ENCODE measurements at places on chromosomes 13 and 19.
A peak's percentile ranks its signal among the peaks of the same experiment; 100 is the strongest.

GRCh38 chr13:40394304-40394985 is 272.0 kb downstream of the FOXO1 start:
- no peak for DNase-seq

DNA sequence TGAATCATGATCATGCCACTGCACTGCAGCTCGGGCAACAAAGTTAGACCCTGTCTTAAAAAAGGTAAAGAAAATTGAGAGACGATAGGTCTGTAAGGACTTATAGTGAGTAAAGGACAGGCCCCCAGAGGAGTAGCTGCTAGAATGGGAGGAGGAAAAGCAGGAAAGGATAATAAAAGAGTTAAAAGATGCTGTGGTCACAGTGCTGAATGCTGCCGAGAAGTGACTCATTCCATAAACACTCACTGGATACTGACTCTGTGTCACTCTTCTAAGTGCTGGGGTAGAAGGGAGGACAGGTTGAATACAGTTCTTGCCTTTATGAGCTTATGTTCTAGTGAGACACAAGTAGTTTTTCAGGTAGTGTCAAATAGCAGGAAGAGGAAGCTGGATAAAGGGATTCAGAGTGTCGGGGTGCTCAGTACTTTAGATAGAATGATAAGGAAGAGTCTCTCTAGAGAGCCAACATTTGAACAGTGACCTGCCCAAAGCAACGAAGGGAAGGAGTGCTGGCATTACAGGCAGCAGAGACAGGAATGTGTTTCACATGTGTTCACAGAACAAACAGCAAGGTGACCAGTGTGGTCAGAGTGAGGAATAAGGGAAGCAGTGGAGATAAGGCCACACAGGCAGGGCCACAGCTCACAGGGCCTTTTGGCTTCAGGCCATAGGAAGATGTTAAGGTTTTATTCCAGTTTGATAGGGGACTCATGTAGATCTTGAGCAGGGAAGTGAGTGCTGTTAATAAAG is 1240.5 kb downstream of the UQCRFS1 start:
- no peak for DNase-seq

DNA sequence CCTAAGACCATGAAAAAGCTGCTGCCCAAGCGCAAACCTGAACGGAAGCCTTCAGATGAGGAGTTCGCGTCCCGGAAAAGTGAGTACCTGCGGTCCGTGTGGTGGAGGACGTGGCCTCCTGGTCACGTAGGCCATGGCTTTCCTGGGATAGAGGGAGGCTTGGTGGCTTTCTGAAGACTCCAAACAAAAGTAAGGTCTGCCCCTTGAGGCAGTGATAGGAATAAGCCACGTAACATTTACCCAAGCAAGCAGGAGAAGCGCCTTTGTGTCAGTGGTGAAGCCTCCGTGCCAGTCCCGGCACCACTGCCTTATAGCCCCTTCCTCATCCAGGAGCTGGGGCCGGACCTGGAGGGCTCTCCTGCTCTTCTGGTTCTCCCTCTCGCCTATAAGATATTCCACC is 34.3 kb upstream of the TEX29 start:
- DNase-seq = no peak

GRCh38 chr19:53785196-53785889 is 38.8 kb downstream of the NLRP12 start:
- DNase-seq = no peak

DNA sequence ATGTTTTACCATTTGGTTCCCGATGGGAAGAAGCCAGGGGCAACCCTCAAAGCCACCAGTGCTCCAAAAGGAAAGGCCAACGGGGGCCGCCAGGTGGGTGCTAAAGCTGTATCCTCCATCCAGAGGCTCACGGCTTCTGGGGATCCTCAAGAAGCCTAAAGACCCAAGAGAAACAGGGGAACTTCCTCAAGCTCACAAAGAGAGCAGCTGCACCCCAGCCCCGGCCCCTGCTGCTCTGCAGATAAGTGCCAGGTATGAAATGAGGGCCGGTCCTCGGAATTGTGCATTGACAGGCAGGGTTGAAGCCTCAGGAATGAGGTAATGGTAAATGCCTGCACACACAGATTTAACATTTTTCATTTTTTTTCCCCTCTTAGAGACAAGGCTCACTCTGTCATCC is 8.0 kb upstream of the POP4 start:
- DNase-seq = no peak

GRCh38 chr13:85137516-85137915 is 661.7 kb downstream of the SLITRK6 start:
- DNase-seq = no peak

- no peak for DNase-seq
Measured at GRCh38 chr13:75960538-75960994, 324.4 kb downstream of the LMO7 start.

- no peak for DNase-seq
Measured at GRCh38 chr19:11295665-11296245, at the start of gene TSPAN16. TSPAN16 (plus strand) TSS chr19:11296160; CDS start chr19:11296298, 138 bp downstream.

- no peak for DNase-seq
Measured at GRCh38 chr13:97072297-97072696, 78.0 kb upstream of the OXGR1 start.

- no peak for DNase-seq
Measured at GRCh38 chr13:110109140-110109783, 197.7 kb downstream of the COL4A1 start.

- DNase-seq = no peak
Measured at GRCh38 chr13:113904411-113904810, 40.5 kb upstream of the GAS6 start.

GRCh38 chr19:56153507-56153906 is 12.4 kb downstream of the ZNF444 start:
- DNase-seq = no peak

- no peak for DNase-seq
Measured at GRCh38 chr13:98026457-98026857, 73.0 kb downstream of the IPO5 start.

GRCh38 chr19:57825511-57825910 is 4.6 kb upstream of the ZNF587B start:
- DNase-seq = no peak

DNA sequence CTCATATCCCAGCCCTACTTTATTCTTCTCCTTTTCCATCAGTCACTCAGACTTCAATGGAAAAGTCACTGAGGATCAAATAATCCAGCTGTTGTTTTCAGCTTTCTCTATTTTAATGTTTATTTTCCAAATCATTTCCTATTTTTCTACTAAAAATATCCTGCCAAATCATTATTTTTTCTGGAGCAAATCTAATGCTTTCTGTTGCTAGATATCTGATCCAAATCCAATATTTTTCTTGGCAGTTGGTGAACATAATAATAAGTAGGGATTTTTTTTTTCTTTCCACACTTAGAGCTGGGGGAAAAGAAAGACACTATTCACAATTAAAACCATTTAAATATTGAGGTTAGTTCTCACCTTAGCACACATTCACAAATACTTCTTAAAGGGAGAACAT is 656.1 kb downstream of the DACH1 start:
- no peak for DNase-seq

DNA sequence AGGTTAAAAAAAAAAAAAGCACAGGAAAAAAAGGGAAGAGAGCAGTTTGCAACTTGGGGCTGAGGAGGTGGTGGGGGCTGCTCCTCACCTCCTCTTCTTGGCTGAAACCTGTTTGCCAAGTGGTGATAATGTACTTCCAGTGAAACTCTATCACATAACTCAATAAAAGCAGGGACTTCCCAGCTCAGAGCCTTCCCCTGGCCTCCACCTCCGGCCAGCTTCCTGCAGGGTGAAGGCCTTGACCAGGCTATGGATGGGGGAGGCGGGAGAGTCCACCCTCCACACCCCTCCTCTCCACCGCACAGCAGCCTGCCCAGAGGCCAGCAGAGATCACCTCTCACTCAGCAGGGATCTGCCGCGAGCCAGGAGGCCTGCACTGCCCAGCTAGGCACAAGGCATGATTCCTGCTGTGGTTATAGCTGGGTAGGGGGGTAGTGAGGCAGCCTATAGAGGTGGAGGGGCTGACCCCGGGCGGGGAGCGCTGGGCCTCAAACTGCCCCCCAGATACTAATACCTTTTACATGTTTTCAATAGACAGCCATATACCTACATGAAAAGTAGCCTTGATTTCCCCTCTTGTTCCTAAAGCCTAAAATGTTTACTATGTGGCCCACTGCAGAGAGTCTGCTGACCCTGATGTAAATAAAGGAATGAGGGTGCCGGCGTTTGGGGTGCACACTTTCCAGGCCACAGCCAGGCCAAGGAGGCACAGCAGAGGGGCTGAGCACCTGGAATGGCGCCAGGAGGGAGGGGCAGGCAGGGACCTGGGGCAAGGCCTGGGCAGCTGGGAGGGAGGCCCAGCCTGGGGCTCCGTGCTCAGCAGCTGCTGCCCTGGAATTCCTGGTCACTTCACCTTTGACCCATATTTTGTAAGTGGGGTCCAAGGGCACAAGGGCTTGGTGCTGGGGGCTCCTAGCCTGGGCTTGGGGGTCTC is 10.3 kb downstream of the ZNF787 start:
- no peak for DNase-seq

- peak; percentile 12 for DNase-seq
Measured at GRCh38 chr13:77698201-77699058, 943 bp downstream of the SLAIN1 start.

DNA sequence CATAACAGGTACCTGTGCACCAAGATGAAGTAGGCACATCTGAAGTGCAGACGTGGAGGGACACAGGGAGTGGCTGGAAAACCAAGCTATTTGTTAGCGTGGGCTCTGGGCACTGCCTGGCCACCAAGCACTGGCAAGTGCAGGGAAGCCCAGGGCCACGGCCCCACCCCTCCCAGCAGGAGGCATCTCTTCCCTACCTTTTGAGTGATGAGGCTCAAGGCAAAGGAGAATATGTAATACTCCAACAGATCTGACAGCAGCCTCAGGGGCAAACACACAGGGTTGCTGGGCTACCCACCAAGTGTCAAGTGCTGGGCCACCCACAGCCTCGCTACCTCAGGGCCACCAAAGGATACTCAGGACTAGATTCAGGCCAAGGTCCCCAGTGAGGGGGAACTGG is 11.6 kb downstream of the TUBA3C start:
- DNase-seq = no peak

DNA sequence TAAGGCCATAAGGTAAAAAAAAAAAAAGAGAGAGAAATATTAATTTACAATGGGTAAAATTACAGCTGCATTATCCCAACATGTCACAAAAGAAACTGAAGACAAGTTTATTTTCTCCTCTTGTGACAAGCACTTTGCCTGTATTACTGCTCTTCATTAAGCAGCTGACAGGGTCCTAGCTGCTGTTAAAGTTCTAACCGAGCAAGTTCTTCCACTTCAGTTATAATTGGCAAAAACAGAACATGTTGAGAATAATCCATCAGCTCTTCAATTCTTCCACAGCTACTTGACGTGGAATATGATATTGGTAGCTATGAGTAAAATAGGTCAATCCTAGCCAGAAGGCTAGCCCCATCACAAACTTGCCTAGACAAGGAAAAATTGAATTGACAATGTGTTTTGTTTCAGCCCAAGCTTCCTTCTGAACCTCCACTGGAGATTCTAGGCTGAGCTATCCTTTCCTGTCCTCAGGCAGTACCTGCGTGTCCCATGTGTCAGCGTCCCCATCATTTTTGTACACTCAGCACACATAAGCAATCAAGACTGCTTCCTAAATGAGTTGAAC is 32.2 kb upstream of the DOCK9 start:
- DNase-seq = no peak

DNA sequence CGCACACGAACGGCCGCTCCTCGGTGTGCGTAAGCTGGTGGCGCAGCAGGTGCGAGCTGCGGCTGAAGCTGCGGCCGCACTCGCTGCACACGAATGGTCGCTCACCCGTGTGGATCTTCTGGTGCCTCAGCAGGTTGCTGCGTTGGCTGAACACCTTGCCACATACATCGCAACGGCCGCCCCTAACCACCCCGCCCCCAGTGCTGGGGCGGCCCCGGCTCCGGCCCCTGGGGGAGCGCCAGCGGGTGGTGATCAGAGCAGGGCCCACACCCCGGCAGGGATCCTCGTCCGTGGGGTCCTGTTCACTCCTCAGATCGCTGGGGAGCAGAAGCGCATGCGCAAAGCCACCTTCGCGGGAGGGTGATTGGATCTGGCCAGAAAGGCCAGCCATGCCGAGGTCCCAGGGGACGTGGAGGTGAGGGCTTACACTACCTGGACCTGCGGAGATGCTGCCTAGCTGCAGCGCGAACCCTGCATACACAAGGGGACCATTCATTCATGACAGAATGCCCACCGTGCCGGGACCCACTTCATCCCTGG is 4.7 kb upstream of the UBE2M start:
- DNase-seq = no peak

- no peak for DNase-seq
Measured at GRCh38 chr19:33887891-33888290, 91.2 kb downstream of the KCTD15 start.

- no peak for DNase-seq
Measured at GRCh38 chr13:39375601-39376000, 227.4 kb downstream of the LHFPL6 start.

DNA sequence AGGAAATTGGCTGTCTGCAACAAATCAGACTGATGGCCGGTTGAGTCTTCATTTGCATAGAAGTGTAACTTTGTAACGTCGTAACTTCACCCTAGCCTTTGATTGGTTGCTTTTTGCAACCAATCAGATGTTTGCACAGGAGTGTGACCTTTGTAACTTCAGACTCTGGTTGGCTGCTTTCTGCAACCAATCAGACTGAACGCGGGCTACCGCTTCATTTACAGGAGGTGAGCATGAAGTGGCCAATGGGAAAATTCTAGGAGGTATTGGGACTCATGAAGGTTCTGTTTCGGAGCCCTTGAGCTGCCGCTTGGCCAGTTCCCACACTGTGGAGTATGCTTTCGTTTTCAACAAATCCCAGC is 441 bp upstream of the ZNF559 start:
- no peak for DNase-seq

DNA sequence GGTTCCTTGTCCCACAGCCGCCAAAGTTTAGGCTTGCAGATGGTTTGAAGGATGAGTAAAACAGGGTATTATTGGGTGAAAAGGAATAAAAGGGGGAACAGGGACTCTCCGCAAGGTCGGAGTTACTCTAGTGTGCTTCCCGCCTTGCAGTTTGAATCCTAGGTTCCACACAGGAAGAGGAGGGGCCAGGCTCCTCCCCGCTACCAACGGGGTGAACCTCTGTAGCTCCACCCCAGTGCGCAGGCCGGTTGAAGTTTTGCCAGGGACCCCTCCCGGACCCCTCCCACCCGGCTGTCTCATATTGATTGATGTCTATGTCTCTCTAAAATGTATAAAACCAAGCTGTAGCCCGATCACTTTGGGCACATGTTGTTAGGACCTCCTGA is 11.6 kb upstream of the GTF2F2 start:
- DNase-seq = no peak

GRCh38 chr19:41706741-41707501 is 1.5 kb upstream of the CEACAM5 start:
- peak; percentile 39 for DNase-seq

- DNase-seq = no peak
Measured at GRCh38 chr13:20192836-20193161, at the start of gene GJB2. GJB2 (minus strand) TSS chr13:20192938; CDS start chr13:20189581, 3,357 bp downstream.

DNA sequence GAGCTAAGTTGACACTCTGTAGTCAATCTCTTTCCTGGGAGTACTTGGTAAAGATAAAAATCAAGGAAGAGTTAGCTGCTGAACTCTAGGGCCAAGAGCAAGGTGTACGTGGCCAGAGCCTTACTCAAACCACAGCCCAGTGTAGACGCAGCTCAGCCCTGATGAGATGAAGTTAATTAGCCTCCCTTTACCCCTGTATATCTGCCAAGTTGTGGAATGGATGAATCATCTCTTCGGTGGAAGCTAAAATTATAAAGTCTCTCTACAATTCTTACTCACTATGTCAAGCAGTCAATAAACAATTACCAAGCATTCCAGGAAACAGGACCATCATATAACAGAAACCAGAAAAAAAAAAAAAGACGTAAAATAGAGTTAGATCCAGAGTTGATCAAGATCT is 146.9 kb upstream of the UFM1 start:
- DNase-seq = no peak
